Stimulated activated CD8-positive, alpha-beta memory T cell treated with anti-CD3 and anti-CD28 coated beads, Interleukin-2, amount 100 ng/mL, for 1 hour (primary cell): ENCODE measurements at places on chromosomes 12 and 14.

GRCh38 chr14:102908766-102909455 lies 13.6 kb upstream of the AMN start:
- DNase-seq = no peak

DNA sequence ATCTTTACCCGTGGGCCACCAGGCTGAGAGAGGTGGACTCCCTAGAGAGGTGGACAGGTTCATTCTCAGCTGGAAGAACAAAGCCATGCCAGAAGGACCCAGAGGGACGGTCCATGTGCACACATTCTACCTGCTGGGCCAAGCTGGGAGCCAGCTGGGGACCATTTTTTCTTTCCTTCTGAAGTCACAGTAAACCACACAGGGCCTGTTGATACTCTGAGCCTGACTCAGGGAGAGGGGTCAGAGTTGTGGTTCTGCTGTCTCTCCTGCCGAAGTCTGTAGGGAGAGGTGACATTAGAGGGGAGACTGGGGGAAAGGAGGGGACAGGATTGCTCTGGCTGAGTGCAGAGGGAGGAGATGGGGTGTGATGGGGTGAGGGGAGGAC lies 148.6 kb downstream of the TSPAN9 start:
- DNase-seq = no peak

DNA sequence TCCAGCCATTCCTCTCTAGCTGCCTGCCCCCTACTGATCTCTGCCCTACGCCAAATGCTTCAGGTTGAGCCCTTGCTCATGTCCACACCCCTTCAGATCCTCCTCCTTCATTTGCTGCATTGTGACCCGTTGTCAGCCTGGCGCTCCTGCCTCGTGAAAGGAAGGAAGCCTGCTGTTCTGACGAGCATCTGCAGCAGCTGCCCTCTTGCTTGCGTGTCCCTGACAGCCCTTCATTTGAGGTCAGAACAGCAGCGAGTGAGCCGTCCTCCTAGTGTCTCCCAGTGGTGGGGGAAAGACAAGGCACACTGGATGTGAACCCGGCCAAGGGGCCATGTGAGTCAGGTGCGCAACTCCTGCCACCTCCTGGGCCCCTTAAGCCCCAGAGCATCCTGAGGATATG lies 3.0 kb upstream of the PIANP start:
- DNase-seq = no peak

DNA sequence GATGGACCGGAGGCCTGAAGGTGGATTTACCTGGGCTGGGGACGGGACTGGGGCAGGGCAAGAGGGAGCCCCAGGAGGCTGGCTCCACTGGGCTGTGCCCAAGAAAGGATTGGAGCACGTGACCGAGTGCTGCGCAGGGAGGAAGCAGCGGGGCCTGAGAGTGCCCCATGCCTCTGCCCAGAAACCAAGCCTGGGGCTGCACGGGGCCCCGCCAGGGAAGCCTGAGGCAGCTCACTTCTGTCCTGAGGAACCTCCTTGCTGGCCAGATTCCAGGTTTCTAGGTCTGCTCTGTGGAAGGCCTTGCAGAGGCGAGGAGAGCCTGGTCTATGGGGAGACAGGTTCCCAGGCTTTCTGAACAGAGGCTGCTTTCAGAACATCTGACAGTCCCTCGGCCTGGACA lies 10.4 kb downstream of the NGB start:
- DNase-seq = no peak

DNA sequence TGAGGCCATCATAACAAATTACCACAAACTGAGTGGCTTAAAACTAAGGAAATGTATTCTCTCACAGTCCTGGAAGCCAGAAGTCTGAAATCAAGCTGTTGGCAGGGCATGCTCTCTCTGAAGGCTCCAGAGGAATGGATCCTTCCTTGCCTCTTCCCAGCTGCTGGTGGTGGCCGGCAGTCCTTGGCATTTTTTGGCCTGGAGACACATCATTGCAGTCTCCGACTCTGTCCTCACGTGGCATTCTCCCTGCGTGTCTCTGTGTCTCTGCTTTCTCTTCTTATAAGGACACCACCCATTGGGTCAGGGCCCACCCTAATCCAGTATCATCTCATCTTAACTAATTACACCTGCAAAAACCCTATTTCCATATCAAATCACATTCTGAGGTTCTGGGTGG lies 206.1 kb downstream of the SLC41A2 start:
- no peak for DNase-seq

DNA sequence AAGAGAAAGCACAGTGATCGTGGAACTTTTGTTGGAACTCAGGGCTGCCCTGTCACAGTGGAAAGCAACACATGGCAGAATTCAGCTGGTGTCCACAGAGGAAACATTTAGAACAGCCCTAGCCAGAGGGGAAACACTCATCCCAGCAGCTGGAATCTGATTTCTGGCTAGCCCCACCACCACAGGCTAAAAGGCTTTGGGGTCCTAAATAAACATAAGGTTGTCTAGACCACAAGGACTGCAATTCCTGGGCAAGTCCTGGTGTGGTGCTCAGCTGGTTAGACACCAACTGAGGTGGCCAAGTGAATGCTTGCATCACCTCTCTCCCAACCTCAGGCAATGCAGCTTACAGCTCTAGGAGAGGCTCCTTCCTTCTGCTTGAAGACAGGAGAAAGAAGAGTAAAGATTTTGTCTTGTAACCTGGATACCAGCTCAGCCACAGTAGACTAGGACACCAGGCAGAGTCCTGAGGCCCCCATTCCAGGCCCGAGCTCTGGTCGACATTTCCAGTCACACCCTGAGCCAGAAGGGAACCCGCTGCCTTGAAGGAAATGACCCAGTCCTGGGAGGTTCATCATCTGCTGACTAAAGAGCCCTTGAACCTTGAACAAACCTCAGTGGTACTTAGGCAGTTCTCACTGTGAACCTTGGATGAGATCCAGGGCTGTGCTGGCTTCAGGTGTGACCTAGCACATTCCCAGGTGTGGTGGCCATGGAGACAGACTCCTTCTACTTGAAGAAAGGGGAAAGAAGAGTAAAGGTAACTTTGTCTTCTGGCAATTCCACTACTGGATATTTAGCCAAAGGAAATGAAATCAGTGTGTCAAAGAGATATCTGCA lies 85.4 kb upstream of the PLXNC1 start:
- no peak for DNase-seq

GRCh38 chr14:83347874-83348273 lies 1814.2 kb upstream of the SEL1L start:
- no peak for DNase-seq

DNA sequence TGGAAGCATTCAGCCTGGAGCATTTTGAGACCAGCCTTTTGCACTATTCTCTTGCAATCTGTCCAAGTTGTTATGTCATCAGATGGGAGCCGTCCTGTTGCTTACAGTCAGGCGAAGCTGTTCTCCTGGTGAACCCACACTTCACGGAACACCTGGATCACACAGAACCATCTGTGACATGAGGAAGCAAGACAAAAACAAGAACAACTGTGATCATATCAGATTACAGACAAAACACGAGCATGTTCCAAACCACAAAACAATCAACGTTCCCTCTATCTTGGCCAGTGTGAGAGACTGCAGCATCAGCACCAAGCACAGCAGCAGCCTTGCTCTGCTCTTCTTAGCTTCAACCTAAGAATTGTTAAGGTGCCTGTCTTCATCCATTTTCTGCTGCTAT lies 180.5 kb upstream of the SFSWAP start:
- no peak for DNase-seq

DNA sequence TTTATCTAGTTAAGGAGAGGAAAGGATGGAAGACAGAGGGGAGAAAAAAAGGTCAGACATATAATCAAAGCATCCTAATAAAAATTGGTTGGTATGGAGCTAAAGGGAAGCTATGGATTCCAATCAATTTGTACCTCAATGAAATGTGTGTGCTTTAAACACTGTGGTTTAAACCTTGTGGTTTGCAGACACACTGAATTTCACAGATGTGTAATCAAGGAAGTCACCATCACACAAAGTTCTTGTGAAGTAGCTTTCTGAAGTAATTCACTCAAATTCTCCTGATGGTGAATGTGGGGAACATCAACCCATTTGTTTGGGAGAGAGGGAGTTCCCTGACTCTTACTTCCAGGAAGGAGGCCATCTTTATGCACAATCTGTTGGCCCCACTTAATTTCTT lies 243.3 kb upstream of the KRR1 start:
- DNase-seq = no peak
